ENCODE measurements at places on chromosomes 1 and 21.

DNA sequence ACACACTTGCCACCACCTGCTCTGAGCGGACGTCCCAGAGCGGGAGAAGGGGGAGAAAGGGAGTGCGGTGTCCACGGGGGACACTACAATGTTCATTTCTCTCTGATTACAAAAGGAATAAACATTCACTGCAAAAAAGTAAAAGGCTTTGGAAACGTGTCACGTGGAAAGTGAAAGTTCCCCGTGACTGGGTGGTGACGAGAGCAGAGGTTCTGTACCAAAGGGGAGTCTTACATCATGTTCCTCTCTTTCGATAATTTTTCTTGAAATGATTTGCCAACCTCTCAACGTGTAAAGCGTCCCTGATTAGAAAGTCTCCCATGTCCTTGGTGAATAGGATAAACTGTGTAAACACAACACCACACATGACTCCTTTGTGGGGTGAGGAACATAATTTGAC is 22.0 kb upstream of the PRDM15 start:
- no peak for DNase-seq

GRCh38 chr1:212671342-212672031 is 28.2 kb downstream of the BATF3 start:
- peak; percentile 90 for DNase-seq

DNA sequence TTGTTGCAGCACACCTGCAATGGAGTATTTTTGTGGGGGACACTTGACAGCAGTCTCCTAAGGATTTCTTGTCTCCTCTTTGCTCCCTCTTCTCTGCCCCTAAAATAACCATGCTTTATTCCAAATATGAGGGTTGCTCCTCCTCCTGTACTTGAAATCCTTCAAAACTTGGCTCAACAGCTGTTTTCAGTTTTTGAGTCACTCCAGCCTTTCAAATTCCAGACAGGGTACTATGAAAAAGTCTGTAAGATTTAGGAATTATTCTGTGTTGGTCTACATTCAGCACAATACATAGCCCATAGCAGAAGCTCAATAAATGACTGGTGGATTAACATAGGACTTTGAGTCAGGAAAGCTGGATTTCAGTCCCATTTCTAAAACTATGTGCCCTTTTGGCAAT is 5.5 kb downstream of the AP4B1 start:
- DNase-seq = no peak

GRCh38 chr21:25885880-25886279 is 151.1 kb downstream of the GABPA start:
- peak; percentile 18 for DNase-seq

- DNase-seq = no peak
These were observed 28.3 kb upstream of the LY9 start for GRCh38 chr1:160767395-160768294.

GRCh38 chr1:10755970-10756521 is 40.4 kb downstream of the CASZ1 start:
- DNase-seq = peak; percentile 24

GRCh38 chr1:211735208-211736170 is 60.1 kb upstream of the NEK2 start:
- DNase-seq = peak; percentile 84

GRCh38 chr1:204304067-204304466 is 55.7 kb downstream of the PLEKHA6 start:
- peak; percentile 61 for DNase-seq

Data from kidney tubule cell (primary cell).